ENCODE measurements at places on chromosomes 2 and 18.

GRCh38 chr2:163269374-163270021, 430.9 kb upstream of the KCNH7 start:
- DNase-seq = no peak

GRCh38 chr2:25234738-25235137, 66.4 kb upstream of the POMC start:
- no peak for DNase-seq

GRCh38 chr18:69158944-69159343, 241.7 kb upstream of the DOK6 start:
- DNase-seq = no peak

- no peak for DNase-seq
These were observed 259.3 kb downstream of the NRXN1 start for GRCh38 chr2:50772607-50773006.

- DNase-seq = no peak
These were observed 23.3 kb downstream of the AOX1 start for GRCh38 chr2:200609028-200609614.

GRCh38 chr2:88615822-88616221, 11.4 kb downstream of the EIF2AK3 start:
- DNase-seq = no peak

GRCh38 chr2:109446278-109447131, 167.3 kb downstream of the SEPTIN10 start:
- DNase-seq = no peak

DNA sequence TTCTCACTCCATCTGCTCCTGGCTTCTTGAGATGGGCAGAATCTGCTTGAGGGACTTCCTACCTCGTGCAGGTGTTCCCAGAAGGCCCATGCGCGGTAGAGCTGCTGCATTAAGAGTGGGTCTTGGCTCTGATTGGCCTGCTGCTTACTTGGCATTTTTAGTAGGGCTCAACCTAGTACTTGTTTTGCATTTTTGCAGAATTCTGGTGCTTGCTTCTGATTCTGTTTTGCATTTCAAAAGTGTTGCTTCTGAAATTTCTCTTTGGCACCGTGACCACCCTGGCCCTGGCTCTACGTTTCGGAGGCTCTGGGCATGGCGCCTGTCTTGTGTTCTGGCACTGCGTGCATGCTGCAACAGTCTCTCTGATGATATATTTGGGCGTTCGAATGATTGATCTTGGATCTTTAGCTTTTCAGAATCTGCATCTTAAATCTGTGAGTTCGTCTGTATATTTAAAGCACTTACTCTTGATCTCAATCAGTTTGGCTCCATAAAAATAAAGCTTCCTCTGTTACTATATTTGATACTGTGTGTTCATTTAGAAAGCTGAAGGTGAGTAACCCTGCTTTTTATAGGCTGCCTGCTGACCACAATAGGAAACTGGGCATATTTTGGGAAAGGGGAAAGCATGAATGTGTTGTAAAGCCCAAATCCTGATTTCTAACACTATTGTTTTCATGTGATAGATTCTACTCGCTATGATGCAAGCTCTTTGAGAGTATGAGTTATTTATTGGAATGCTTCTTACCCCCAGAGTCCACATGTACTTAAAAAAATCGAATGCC, 22.2 kb downstream of the EFR3B start:
- no peak for DNase-seq

DNA sequence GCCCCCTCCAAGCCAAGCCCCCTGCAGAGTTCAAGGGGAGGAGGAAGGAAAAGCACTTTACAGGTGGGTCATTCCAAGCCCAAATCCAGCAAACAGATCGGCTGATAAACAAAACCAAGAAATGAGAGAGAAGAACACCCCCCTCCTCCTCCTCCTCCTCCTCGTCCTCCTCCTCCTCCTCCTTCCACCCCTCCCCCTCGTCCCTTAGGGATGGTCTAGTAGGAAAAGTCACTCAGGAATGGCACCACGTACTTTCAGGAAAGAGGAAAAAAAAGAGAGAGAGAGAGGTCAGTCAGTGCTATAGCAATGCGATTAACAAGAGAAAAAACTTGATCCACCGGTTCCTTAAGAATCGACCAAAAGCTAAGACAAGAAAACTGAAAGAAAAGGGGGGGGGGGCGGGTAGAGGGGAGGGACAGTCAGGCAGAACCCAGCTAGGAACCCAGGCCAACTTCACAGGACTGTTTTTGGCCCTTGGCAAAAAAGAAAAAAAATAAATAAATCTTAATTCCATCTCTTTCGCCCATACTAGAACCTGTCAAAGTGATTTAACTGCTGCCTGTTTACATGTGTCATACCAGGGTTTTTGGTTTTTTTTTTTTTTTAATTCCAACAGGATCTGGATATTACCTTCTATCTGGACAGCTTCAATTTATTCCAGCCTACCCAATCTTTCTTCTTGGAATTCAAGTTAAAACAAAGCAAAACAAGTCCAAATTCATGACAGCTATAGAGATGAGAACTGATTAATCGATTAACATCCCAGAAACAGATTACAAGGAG, 906 bp downstream of the IKZF2 start:
- DNase-seq = no peak

All from NCI-H1694 treated with DMSO at 0.1 percent for 48 hours (cell line).